ENCODE measurements at places on chromosomes 1 and 21. TPM values are rescaled to one million over a fixed set of nuclear protein-coding genes. Genes with fewer than 3 reads are reported as not detected.

DNA sequence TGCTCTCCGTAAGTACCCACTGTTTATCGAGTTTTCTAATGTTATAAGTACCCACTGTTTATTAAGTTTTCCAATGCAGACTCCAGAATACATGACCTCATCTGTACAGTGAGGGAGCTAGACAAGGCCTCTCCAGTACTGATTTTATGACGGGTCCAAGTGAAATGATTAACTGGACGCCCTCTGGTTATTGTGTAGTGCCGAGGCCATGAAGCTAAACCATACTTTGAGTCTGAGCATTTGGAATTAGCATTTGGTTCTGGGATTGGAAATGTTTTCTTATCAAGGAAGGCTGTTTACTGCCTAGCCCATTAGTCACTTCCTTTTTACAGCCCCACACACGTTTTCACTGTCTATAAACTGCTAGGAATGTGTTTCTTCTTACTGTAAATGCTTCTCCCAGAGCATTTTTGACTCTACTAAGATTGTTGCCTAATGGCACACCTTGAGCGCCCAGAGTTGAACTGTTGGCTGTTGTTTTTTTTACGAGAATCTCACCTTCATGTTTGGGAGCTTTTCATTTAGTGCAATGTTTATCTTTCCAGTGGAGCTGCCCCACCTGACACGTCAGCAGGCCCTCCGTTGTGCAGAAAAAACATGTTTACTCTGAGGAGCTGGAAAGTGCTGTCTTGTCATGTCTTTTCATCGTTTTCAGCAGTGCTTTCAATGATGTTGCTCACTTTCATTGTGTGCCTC is 26.9 kb downstream of the SPATA46 start:
- DNase-seq: no peak

- DNase-seq: no peak
Measured at GRCh38 chr1:89671775-89672488, 39.0 kb downstream of the LRRC8C start.

DNA sequence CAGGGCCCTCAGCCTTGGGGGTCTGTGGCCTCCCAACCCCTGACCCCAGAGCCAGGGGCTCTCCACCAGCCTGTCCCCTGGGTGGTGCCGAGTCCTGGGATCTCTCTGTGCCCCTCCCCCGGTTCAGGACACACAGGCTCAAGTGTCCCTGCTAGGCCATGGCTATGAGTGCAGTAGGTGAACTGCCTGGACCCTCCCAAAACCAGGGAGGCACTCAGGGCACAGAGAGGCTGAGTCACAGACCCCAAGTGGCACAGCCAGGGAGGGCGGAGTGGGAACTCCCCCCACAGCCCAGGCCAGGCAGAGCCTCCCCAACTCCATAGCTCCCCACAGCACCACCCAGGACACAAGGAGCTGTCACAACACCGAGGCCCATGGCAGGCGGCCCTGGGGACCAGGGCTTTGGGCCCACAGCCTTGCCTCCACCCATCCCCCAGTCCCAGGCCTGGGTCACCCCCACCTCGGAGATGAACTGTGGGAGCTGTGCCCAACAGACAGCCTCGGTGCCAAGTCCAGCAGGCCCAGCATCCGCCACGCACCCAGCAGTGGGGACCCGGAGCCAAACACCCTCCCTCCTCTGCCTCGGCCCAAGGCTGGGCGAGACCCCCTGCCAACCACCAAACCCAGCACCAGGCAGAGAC is 3.2 kb downstream of the DVL1 start:
- no peak for DNase-seq

DNA sequence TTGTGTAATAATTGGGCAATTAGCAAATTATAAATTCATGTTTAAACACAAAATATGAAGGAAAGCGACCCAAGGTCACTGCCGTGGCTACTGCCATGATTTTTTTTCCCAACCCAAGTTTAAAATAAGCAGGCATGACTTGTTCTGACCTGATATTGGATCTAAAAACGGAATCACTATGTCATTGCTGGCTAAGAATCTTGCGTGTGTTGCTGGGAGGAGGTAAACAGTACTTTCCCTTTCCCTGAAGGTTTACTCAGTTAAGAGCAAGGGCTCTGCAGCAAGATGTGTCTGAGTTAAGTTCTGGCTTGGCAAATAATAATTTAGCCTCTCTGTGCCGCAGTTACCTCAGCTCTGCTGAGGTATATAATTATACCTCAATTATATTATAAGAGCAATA is 125.7 kb upstream of the L1TD1 start:
- peak; percentile 32 for DNase-seq

GRCh38 chr1:168081373-168082007 is 55.2 kb downstream of the GPR161 start:
- no peak for DNase-seq

DNA sequence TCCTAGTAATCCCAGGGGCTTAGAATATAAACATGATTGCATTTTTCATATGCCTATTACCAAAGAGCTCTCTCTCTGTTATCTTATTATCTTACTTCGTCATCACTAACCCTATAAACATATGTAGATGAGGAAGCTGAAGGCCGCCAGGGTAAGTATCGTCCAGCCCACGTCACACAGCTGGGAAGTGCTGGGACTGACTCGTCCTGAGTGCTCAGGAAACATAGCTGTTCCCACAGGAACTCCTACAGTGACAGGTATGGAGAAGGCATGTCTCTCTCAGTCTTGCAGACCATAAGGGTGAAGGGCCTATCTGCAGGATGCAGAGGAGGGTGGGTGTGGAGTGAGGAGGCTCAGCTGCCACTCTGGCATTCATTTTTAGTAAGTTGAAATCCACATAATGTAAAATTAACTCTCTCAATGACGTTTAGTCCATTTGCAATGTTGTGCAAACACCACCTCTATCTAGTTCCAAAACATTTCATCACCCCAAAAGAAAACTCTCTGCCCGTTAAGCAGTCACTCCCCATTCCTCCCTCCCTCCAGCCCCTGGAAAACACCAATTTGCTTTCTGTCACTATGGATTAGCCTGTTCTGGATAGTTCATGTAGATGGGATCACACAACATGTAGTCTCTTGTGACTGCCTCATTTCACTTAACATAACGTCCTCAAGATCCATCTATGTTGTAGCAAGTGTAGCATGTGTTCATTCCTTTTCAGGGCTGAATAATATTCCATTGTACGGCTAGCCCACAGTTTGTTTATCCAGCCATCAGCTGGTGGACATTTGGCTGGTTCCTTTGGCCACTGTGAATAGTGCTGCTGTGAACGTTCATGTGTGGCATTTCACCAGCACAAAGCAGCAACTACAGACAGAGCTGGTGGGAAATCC is 68.3 kb downstream of the TCP10L start:
- DNase-seq: no peak

GRCh38 chr1:25223471-25223870 is 8.8 kb downstream of the SYF2 start:
- no peak for DNase-seq

Gene DNASE2B
- total RNA-seq: 2.0 TPM

DNA sequence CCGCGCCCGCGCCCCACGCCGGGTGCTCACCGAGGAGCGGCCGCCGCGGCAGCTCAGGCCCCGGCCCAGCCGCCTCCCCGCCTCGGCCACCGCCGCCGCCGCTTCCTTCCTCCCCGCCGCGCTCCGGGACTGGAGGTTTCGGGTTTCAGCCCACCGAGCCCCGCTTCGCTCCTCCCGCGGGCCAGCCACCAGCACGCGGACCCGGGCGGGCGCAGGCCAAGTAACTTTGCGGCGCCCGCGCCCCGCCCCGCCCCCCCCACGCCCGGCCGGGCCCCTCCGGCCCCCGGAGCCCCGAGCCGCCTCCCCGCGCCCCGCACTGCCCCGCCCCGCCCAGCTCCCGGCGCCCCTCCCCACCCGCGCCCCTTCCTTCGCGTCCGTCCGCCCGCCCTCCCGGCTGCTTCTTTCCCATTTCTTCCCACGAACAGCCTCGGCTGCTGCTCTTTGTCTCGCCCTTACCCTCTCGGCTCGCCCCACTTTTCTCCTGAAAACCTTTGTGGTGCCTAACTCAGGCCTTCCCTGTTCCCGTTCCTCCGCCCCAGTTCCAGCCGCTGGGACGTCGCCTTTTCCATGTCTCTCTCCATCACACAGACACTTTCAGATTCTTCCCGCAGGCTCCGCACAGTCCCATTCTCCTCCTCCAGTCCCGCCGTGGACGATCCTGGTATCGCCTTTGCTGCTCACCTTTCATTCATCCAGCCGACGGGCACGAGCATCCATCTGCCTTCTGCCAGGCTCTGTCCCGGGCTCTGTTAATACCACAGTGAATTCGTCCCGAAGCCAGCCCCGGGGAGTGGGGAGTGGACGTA is at the start of gene GPR161:
GPR161 (minus strand) TSS at position 222 of the 806 bp plus-strand sequence. CDS start 32,080 bp downstream, outside the sequence.
- DNase-seq: no peak

DNA sequence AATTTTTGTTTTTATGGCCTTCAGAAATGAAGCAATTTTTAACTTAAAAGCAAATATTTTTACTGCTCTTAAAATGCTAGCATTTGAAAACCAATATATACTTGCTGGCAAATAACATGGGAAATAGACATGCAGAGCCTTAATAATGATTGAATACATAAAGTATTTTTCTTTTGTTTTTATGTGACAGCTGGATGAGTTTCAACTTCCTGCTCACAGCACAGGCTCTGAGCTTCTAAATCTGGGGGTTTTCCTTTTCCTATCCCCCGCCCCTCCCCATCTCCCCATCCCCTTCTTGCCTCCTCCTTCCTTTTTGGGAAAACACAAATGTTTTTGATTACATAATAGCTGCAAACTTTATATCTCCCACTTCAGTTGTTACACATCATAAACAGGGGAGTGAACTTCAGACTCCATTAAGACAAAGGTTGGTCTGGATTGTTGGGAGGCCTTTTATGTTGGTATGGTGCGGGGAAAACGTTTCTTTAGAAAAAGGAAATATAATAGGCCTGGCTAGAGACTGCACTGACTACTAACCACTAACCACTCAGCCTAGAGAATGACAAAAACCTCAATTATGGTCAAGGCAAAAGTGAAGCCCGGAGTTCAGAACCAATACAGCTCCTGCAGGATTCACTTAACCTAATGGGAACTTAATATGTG is 116.1 kb upstream of the GORAB start:
- no peak for DNase-seq

DNA sequence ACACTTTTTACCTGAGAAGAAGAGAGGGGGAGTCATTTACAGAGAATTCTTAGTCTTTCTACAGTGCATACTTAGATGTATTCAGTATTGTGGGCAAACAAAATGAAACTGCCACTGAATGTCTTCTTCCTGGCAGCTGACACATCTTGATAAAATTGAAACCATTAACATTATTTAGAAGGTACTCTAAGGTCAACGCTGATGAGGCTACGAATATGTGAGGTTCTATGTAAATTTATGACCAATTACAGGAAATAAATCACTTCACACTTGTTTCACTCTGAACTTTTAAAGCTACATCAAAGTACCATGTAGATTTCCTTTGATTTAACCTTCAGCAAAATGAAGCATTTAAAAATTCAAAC is 51.3 kb upstream of the GFI1 start:
- DNase-seq: no peak

Gene CFHR1
- total RNA-seq: 1.6 TPM

- DNase-seq: no peak
Measured at GRCh38 chr1:147080671-147081394, 91.4 kb downstream of the PRKAB2 start.

Gene OLFML3
- total RNA-seq: 14.7 TPM

GRCh38 chr1:60765204-60765603 is 317.2 kb upstream of the NFIA start:
- no peak for DNase-seq

- peak; percentile 53 for DNase-seq
Measured at GRCh38 chr1:156920233-156921052, at the start of gene LRRC71. TSS of gene LRRC71 (plus strand) at chr1:156920632. CDS start at chr1:156920804, 172 bp downstream.

Gene LCE1D
- not detected for total RNA-seq

Gene TSPAN1
- total RNA-seq: 2.9 TPM

Gene APCS
- total RNA-seq: 4.1 TPM

Gene PLK3
- total RNA-seq: 4.3 TPM

DNA sequence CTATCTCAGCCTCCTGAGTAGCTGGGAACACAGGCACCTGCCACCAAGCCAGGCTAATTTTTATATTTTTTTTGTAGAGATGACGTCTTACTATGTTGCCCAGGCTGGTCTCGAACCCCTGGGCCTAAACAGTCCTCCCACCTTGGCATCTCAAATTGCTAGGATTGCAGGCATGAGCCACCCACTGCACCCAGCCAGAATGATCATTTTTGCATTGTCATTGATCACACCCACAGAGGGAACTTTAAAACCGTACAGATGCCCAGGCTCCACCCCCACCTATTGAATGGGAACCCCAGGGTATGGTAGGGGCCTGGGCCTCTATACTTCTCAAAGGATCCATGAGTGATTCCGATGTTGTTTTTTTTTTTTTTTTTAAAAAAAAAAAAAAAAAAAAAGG is 36.7 kb downstream of the ETNK2 start:
- no peak for DNase-seq

DNA sequence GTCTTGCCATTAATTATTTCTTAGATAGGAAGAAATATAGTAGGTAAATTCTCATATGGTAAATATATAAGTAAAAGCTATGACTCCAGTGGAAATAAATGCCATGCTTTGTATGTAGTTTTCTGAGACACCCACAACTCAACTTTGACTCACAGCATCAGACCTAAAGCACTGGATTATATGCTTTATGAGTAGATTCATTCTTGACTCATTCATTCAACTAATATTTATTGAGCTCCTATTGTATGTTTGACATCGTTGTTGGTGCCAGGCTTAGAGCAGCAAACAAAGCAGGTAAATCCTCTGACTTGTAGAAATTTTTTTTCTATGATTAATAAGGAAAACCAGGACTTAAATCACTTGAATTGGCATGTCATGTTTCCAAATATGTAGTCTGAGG is 211.4 kb downstream of the PTPRC start:
- DNase-seq: no peak

- no peak for DNase-seq
Measured at GRCh38 chr1:33660244-33660643, 187.8 kb downstream of the ZSCAN20 start.

- DNase-seq: no peak
Measured at GRCh38 chr1:238323490-238323889, 432.8 kb upstream of the ZP4 start.

Gene GRIK1
- not detected for total RNA-seq

Gene KANK4
- not detected for total RNA-seq

Gene SYT14
- 1.1 TPM for total RNA-seq

Gene HTR6
- not detected for total RNA-seq

Gene PHGDH
- 0.86 TPM for total RNA-seq

GRCh38 chr1:162997499-162998285 is 71.5 kb upstream of the RGS4 start:
- no peak for DNase-seq

Gene TGFB2
- 2.3 TPM for total RNA-seq

Gene DENND2D
- 0.84 TPM for total RNA-seq

DNA sequence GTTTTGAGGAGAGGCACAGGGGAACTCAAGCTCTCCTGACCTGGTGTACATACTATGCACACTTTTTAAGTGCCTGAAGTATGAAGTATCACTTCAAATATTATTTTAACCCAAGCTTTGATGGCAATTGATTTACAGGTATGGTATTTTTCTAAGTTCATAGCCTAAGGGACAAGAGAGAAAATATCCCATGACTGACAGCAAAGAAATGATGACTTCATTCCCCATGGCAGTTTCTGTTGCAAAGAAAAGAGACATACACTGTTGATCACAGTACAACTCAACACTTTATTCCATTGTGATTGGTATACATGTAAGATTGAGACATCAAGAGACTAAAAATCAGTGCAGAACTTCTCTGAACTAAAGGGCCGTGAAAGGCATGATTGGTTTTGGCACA is 41.8 kb upstream of the BCL10 start:
- DNase-seq: no peak

Gene S100A11
- total RNA-seq: 8.4 TPM

- DNase-seq: no peak
Measured at GRCh38 chr1:164830628-164831027, 271.6 kb downstream of the PBX1 start.

Gene FCRLB
- not detected for total RNA-seq

Gene RNF223
- total RNA-seq: not detected

Gene MCOLN3
- 0.19 TPM for total RNA-seq
